RPMI8226 (cell line): ENCODE measurements at places on chromosomes 4 and X.
A peak's percentile ranks its signal among the peaks of the same experiment; 100 is the strongest.

- DNase-seq = no peak
Measured at GRCh38 chr4:107008115-107008514, 28.0 kb downstream of the DKK2 start.

- no peak for DNase-seq
Measured at GRCh38 chr4:5292101-5292500, 240.8 kb downstream of the STK32B start.

GRCh38 chr4:9988363-9988749 lies 32.9 kb downstream of the SLC2A9 start:
- no peak for DNase-seq

DNA sequence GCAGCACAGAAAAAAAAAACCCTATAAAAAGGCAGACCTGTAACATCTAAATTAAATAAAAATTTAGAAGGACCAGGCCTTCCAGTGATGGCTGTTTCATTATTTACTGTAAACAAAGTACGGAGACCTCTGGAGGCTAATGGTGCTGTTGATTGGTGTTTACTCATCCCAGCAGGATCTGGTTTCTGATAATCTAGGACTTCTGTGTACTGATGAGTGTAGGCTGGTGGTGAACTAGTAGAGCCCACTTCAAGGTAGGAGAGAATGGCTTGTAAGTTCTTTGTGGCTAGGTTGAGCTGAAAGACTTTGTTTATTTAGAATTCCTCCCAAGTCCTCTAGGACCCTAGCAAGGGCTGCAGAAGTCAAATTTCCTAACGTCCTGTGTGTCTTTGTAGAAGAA lies 398.1 kb upstream of the PITX2 start:
- no peak for DNase-seq

GRCh38 chr4:14323191-14323590 lies 679.1 kb upstream of the CPEB2 start:
- DNase-seq = no peak

GRCh38 chrX:123924186-123924585 lies 37.3 kb upstream of the STAG2 start:
- no peak for DNase-seq

GRCh38 chrX:153974003-153974725 lies 1.6 kb downstream of the TMEM187 start:
- peak; percentile 17 for DNase-seq

GRCh38 chr4:95599777-95600400 lies 51.1 kb upstream of the UNC5C start:
- DNase-seq = no peak

DNA sequence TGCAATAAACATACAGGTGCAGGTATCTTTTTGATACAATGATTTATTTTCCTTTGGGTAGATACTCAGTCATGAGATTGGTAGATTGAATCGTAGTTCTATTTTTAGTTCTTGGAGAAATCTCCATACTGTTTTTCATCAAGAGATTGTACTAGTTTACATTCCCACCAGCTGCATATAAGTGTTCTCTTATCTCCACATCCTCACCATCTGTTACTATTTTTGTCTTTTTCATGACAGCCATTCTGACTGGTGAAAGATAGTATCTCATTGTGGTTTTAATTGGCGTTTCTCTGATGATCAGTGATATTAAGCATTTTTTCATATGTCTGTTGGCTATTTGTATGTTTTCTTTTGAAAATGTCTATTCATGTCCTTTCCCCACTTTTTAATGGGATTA lies 202.2 kb downstream of the RAPGEF2 start:
- DNase-seq = no peak

GRCh38 chrX:19040373-19040772 lies 56.5 kb upstream of the PHKA2 start:
- no peak for DNase-seq

DNA sequence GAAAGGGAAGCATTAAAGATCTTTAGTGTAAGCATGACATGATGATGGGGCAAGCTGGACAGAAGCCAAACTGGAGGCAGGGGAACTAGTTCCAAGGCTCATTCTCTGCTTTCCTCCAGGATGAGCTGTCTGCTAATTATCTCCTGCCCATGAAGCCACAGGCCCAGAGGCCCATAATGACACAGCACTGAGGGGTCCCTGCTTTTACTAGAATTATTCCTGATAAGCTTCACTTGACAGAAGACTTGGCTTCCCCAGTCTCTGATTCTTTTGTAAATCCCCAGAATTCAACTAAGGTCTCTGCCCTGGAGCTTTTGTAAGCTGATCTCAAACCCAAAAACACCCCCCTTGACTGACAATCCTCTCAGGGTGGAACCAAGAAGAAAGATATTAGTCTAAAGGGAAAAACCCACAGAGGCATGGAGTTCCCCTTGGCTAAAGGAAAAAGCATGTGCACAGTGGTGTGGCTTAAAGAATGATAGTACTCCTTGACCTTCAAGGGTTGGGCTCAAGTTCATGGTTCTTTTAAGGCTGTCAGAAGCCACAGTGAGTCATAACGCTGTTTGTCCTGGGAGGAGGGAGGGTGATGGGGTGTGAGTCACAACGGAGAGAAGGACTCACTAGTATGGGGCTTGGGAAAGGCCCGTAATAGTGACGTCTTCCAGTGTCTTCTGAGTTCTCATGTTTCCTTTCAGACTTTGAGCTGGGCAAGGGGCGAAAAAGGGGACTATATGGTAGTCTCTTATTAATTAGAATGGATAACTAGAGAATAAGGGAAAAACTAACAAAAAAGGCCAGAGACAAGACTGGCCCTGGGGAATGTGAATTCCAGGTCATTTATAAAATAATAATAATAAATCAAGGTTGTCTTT lies 146.0 kb upstream of the CPEB2 start:
- no peak for DNase-seq
